Purkinje cell (primary cell): ENCODE measurements at places on chromosomes 6 and 20. TPM values are rescaled to one million over a fixed set of nuclear protein-coding genes. Genes with fewer than 3 reads are reported as not detected.

CTAGE9 gene
- polyA plus RNA-seq: not detected in 2 replicates

TIAM2 gene
- polyA plus RNA-seq: 17.4 and 30.2 TPM in 2 replicates

TCP11 gene
- 0.94 TPM in 1 of 2 replicates, not detected in the other for polyA plus RNA-seq

TXLNB gene
- not detected in 2 replicates for polyA plus RNA-seq

NKX2-2 gene
- 0.69 and 2.0 TPM in 2 replicates for polyA plus RNA-seq

MMS22L gene
- 1.6 and 6.1 TPM in 2 replicates for polyA plus RNA-seq

CCDC170 gene
- 1.3 TPM in 2 replicates for polyA plus RNA-seq

DNMT3B gene
- polyA plus RNA-seq: not detected in 2 replicates

HSPA1A gene
- polyA plus RNA-seq: 3.4 and 5.1 TPM in 2 replicates

ADGRF5 gene
- 0.06 TPM in 1 of 2 replicates, not detected in the other for polyA plus RNA-seq

LIN28B gene
- polyA plus RNA-seq: 0.31 and 1.0 TPM in 2 replicates

GRIK2 gene
- polyA plus RNA-seq: 12.0 and 15.1 TPM in 2 replicates

SOBP gene
- 13.1 and 13.2 TPM in 2 replicates for polyA plus RNA-seq

ZNF337 gene
- polyA plus RNA-seq: 2.4 and 5.3 TPM in 2 replicates

SLC17A3 gene
- polyA plus RNA-seq: not detected in 2 replicates

KCNQ2 gene
- 8.7 and 11.4 TPM in 2 replicates for polyA plus RNA-seq

TOMM6 gene
- 535 and 586 TPM in 2 replicates for polyA plus RNA-seq

POU5F1 gene
- polyA plus RNA-seq: not detected in 2 replicates

BCL2L1 gene
- polyA plus RNA-seq: 1.2 and 6.4 TPM in 2 replicates

MYT1 gene
- polyA plus RNA-seq: 0.75 and 2.0 TPM in 2 replicates

TNFRSF21 gene
- 73.4 and 82.4 TPM in 2 replicates for polyA plus RNA-seq

BMP7 gene
- 1.8 and 3.1 TPM in 2 replicates for polyA plus RNA-seq

GSTA2 gene
- polyA plus RNA-seq: not detected in 2 replicates

SSTR4 gene
- polyA plus RNA-seq: not detected in 2 replicates

GPR6 gene
- not detected in 2 replicates for polyA plus RNA-seq

RGS17 gene
- 3.1 and 5.8 TPM in 2 replicates for polyA plus RNA-seq

VPS16 gene
- polyA plus RNA-seq: 18.5 and 27.7 TPM in 2 replicates

TMC2 gene
- 0.54 TPM in 1 of 2 replicates, not detected in the other for polyA plus RNA-seq

KCNB1 gene
- 10.3 and 12.3 TPM in 2 replicates for polyA plus RNA-seq

PKHD1 gene
- polyA plus RNA-seq: 0.04 TPM in 1 of 2 replicates, not detected in the other

EPPIN gene
- polyA plus RNA-seq: not detected in 2 replicates

SLA2 gene
- polyA plus RNA-seq: not detected in 2 replicates

CST4 gene
- polyA plus RNA-seq: not detected in 2 replicates

GABRR2 gene
- not detected in 2 replicates for polyA plus RNA-seq

DOK5 gene
- 4.0 TPM in 1 of 2 replicates, not detected in the other for polyA plus RNA-seq
